ENCODE measurements at places on chromosomes 16 and 17.

DNA sequence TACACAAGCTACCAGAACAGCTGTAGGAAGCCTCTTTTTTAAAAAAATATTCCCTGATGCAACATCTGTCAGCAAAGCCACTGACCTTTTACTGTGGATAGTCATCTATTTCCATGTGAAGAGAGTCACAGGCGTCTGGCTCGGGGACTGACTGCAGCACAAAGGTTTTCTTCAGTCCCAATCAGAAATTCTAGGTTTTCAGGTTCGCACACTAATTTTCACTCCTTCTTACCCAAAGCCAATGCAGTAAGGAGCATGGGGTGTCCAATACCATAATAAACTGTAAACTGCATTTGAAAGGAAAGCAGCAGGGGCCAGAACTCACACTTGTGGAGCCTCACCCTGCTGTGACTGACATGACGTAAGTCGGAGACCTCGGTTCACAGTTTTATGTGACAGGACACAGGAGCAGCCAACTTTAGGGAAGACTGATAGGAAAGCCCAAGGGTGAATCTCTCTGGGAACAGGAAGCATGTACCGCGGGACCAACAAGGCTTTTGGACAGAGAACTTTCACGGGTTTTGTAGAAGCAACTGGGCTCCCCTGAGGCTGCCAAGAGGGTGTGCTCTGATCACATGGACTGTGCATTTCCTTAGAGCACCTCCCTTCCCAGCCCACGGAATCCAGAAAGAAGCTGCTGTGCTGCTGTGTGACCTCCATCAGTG is 9.1 kb upstream of the TMEM100 start:
- DNase-seq, result no peak

- no peak for DNase-seq
These were observed 28.2 kb downstream of the ACSF3 start for GRCh38 chr16:89121691-89122321.

GRCh38 chr17:41466988-41467387 is at the start of gene KRT32:
KRT32 (minus strand) TSS chr17:41467386; CDS start chr17:41467325, 61 bp downstream.
- DNase-seq, result no peak

DNA sequence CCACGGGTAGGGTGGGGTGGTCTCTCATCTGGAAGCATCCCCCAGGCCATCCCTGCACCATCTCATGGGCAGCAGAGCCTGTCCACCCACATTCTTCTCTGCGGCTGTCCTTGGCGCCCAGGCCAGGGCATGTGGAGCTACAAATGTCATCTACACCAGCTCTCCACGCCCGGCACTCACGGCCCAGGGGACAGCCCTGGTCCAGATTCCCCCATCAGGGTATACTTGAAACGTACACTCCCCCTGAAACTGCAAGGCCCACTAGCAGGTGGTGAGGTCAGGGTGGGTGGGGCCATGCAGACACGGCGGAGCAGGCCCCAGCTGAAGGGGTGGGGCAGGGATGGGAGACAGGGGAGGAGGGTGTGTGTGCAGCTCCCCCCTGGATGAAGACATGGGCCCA is 3.2 kb upstream of the SOX8 start:
- DNase-seq, result no peak

GRCh38 chr17:79995696-79996095 is 40.0 kb downstream of the TBC1D16 start:
- no peak for DNase-seq

GRCh38 chr17:17467016-17467415 is 9.8 kb upstream of the MED9 start:
- no peak for DNase-seq

DNA sequence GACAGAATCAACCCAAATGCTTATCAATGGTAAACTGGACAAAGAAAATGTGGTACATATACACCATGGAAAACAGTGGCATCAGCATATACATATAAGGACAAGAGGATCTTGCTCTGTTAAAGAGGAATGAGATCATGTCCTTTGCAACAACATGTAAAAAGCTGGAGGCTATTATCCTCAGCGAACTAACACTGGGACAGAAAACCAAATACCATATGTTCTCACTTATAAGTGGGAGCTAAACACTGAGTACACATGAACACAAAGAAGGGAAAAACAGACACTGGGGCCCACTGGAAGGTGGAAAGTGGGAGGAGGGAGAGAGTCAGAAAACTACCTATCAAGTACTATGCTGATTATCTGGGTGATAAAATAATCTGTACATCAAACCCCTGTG is 447.3 kb upstream of the MAF start:
- no peak for DNase-seq

DNA sequence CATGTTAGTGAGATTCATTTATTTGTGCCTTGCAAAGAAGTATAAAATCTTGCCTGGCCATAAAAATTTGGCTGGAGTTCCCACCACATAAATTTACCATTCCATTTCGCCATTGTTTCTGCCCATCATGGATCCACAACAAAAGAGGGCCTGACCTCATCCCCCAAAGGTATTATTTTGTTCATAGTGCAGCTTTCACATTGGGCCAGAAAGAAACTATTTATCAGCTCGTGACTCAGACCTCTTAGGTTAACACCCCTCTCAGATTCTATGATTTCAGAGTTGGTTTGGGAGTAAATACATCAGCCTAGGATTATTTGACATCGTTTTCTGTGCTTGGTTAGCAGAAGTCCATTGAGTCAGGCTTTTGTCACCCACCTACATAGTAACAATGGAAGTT is 108.1 kb downstream of the SHISA6 start:
- DNase-seq, result no peak

- peak; percentile 54 for DNase-seq
These were observed 1.0 kb downstream of the RSPRY1 start for GRCh38 chr16:57186872-57187854.

DNA sequence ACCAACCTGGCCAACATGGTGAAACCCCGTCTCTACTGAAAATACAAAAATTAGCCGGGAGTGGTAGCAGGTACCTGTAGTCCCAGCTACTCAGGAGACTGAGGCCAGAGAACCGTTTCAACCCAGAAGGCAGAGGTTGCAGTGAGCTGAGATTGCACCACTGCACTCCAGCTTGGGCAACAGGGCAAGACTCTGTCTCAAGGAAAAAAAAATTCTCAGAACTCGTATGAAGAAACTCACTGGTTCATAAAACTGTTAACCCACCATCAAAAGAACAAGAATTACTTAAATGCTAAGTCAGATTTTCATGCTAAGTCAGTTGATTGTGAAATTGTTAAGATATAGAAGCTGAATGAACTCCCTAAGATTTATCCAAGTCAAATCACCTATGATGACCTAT is 31.3 kb downstream of the SLC39A11 start:
- DNase-seq, result no peak

DNA sequence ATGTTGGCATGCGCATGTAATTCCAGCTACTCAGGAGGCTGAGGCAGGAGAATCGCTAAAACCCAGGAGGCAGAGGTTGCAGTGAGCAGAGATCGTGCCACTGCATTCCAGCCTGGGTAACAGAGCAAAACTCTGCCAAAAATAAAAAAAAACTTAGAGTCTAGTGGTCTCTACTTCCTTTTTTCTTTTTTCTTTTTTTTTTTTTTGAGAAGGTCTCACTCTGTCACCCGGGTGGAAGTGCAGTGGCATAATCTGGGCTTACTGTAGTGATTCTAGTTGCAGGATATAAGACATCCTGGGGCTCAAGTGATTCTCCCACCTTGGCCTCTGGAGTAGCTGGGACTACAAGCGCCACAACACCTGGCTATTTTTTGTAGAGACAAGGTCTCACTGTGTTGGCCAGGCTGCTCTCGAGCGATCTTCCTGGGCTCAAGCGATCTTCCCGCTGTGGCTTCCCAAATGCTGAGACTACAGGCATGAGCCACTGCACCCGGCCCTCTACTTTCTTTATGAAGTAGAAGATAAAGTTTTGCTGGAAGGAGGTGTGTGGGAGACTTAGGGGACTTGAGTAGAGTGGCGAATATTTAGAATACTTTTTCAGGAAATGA is 47.9 kb upstream of the TAOK1 start:
- DNase-seq, result no peak

DNA sequence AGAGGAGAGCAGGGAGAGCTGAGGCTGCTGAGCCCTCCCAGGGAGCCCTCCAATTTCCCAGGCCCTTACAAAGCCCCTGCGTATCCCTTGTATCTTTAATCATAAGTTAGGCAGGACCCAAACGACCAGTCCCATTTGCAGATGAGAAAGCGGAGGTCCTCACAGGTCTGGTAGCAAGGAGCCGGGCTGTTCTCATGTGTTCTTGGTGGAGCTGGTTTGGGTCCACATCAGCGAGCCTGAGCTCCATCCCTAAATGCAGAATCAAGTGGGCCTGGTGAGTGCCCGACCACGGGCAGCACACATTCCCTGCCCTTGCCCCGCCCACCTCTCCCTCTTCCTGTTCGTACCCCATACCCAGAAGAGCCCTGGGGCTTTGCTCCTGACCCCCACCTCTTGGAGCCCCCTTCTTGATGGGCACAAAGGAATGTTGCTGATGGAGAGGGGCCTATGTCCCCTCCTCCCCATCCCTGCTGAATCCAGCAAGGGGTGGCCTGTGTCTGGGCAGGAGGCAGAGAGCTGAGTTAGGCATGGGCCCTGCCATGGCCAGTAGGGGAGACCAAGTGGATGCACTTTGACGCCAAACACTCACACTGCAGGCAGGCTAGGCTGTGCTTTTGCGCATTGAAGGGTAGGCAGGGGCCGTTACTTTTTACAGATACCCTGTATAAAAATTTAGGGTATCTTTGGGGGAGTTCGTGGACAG is 18.3 kb upstream of the ADCY7 start:
- DNase-seq, result no peak

DNA sequence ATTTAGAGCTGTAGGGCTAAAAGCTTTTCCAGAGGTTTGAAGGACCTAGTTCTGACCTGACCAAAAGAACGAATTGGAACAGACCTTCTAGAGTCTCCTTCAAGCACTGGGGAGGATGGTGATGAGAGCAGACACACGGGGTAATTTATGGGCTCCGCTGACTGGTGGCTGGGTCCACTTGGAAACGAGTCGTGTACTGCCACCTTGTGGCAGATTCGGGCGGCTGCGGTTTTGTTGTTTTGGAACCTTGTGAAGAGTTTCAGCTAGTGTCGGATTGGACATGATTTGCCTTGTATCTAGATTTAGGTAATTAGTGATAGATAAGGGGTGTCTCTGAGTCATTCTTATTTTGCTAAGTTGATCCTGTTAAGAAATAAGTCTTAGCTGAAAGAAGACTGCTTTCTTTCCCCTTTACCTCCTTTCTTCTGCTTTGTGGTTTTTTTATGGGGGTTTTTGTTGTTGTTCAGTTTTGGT is 98.9 kb downstream of the AATF start:
- peak; percentile 80 for DNase-seq

Data from kidney tubule cell (primary cell).